Fibroblast of the conjunctiva (primary cell): ENCODE measurements at places on chromosomes 3 and 15.
A peak's percentile ranks its signal among the peaks of the same experiment; 100 is the strongest.

- no peak for DNase-seq
Measured at GRCh38 chr3:13222891-13223573, 149.8 kb upstream of the IQSEC1 start.

DNA sequence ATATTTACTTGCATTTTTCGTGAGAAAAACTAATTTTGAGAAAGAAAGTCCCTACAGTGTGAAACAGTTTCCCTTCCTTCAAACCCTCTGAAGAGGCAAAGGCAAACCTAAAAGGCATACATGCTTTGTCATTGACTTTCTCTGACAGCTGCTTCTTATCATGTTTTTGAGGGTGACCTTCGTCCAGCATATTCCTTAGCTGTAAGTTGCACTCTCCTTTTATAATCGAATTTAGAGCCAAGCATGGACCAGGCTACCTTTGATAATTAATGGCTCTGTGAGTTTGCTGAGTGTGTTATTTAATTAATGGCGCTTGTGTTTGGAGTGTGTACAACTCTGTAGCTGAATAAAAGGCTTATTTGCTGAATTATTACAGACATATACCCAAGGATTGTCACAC is 684.2 kb upstream of the CFAP20DC start:
- no peak for DNase-seq

DNA sequence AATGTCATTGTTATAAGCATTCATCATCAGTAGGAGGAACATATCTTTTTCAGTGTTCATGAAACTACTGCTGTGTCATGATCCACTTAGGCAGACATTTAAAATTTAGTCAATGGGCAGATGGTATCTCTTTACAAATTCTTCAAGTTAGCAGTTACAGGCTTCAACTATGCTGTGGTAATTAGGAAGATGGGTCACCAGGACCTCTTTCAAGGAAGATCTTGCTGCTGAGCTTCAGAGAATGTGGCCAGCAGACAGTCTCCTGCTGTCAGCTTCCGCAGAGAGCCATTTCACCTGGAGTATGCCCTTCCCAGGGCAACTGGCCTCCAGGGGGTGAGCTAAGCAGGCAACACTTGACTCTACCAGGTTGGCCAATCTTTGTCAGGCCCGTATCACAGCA is 19.4 kb downstream of the IFT57 start:
- DNase-seq, result no peak

DNA sequence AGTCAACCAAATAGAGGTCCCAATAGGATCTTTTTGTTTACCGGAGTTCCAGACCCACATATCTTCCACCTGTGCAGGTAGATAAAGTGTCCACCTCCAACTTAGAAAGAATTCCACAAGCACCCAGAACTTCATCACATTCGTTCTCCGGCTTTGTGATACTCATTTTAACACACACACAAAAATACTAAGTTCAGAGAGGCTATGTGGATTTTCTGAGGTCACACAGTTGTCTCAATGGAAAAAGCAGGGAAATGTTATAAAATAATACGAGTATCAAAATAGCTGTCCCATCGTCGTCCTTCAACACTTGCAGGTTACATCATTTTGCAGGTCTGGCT is 137.5 kb downstream of the TMCO5A start:
- DNase-seq, result no peak

GRCh38 chr15:68214838-68215254 is 9.7 kb upstream of the CALML4 start:
- DNase-seq, result no peak

GRCh38 chr3:177694316-177694715 is 497.0 kb upstream of the TBL1XR1 start:
- peak; percentile 85 for DNase-seq

- DNase-seq, result peak; percentile 42
Measured at GRCh38 chr3:142243134-142243533, 17.7 kb upstream of the GK5 start.

GRCh38 chr3:29764603-29765254 is 483.9 kb downstream of the RBMS3 start:
- peak; percentile 87 for DNase-seq

DNA sequence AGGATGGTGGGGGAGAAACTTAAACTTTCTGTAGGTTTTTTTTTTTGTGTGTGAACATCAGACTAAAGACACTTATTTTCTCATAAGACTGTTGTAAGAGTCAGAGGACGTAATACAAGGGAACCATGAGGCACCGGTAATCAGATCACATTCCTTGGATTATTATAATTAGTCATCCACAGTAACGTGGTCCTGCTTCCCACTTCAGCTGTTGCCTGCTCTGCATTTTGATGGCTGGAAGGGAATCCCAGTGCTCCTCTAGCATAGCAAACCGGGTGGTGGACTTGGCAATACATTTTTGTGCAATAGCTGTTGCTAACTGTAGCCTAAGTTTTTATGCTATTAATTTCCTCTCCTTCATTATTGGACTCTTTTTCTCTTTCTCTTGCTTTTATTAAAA is 294.8 kb downstream of the NR2F2 start:
- DNase-seq, result no peak

- DNase-seq, result no peak
Measured at GRCh38 chr3:184165543-184165942, 9.1 kb upstream of the AP2M1 start.

GRCh38 chr3:194346621-194347020 is 4.5 kb downstream of the CPN2 start:
- no peak for DNase-seq

DNA sequence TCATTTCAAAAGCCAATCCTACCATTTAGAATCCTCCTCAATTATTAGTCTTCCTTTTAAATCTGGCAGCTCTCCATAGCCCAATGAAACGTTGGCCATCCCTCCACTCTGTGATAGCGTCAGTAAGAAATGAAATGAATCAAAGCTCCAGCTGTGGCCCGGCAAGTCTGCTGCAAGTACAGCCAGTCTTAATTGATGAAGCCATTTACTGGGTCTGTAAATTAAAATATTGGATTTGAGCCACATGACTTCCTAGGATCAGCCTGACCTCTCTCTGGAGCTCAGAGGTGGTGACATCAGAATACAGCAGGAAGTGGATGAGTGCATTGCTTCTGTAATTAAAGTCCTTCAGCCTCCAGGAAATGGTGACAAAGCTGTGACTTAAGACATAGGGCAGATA is 347.0 kb upstream of the LMCD1 start:
- DNase-seq, result no peak

GRCh38 chr3:8752832-8753231 is 16.6 kb downstream of the OXTR start:
- no peak for DNase-seq

GRCh38 chr3:51371943-51372557 is 13.0 kb upstream of the MANF start:
- DNase-seq, result peak; percentile 71

DNA sequence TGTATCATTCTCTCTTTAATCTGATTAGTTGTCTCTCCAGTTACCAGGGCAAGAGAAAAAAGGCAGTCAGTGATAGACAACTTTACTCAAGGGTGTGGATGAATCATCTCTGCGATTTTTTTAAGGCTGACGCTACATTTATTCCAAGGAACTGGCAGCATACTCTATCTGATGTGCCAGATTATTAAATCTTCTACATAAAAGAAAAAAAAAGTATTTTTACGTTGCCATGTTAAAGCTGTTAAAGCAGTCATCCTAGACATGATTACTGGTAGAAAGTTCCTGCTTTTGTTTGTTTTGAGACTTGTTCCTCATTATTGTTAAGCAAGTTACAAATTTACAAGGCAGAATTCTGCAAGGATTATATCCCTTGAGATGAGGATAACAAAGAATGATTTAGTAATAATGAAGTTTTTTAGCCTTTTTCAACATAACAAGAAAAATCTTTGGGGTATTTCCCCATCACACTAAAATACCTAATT is 121.7 kb downstream of the CBLB start:
- peak; percentile 69 for DNase-seq

DNA sequence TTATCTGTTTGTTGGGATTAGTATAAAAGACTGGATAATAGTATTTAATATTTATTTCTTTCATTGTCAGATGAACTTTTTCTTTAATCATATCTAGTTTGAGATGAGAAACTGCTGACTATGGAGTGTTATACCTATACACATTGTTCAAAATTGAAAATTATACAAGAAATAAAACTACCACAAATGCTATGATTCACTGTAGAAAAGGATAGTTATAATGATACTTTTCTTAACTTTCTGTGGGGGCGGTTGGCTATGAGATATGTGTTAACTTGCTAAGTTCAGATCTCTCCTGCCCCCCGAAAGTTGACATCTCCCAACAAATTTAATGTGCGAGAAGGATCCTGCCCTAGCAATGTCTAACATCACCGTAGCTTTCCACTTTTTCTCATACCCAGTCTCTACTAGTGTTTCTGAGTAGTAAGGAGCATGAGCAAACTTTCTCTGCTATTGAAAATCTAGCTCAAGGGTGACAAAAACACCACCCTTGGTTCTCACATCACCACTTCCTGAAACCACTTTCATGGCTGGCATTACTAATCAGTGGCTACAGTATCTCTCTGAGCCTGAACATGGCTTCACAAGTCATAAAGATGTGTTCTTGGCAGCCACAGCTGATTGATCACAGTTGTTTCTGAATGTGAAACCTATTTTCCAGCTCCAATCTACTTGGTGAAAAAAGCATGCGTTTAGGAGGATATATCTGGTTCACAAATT is 15.8 kb upstream of the SAMMSON start:
- DNase-seq, result no peak

- no peak for DNase-seq
Measured at GRCh38 chr3:49567406-49567805, 13.1 kb downstream of the BSN start.

GRCh38 chr3:52085681-52086282 is 29.4 kb upstream of the DUSP7 start:
- no peak for DNase-seq

- DNase-seq, result no peak
Measured at GRCh38 chr15:69848551-69849231, 249.0 kb downstream of the TLE3 start.

DNA sequence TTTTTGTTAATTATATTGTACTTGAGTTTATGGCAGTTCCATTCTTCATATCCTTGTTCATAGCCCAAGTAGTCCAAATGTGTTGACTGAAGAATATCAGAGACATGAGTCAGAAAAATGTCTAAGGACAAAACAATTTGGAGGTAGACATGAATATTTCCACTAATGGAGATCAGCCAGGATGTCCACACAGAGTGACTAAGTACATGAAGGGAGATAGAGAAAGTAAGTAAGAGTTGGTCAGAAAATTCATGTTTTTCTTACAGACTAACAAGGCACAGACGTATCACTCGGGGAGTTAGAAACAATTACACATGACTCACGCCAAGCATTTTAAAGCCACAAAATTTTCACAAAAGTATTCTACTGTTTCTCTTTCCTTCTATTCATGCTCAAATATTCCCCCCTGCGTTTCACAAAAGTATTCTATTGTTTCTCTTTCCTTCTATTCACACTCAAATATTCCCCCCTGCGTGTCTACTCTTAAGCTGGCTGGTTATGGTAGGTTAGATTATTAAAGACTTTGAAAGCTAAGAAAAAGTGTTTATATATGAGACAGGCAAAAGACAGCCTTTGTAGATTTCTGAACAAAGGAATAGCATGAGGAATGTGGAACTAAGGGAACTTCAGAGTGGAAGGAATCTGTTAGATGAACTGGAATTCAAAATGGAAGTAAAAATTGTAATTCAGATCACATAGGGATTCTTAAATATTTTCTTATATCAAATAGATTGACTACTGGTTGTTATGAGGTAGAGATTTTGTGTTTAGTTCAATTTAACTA is 648.7 kb upstream of the CCDC54 start:
- peak; percentile 87 for DNase-seq

DNA sequence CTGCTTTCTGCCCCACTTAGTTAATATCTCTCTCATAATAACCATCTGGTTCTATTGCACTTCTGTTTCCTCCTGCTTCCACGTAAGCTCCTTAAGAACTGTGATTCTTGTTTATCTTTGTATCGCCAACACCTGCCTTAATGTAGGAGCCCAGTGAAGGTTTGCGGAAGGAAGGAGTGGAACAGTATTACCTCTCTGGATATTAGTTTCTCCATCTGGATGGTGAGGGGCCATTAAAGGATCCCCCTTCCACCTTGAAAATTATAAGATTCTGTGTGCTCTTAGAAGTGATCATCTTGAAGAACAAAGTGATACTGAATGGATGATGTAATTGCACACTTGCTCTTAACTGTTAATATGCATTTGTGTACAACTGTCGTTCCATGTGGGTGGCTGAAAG is 2.2 kb downstream of the CHRNA5 start:
- no peak for DNase-seq

GRCh38 chr15:75359537-75360250 is 8.7 kb downstream of the MAN2C1 start:
- DNase-seq, result no peak

GRCh38 chr15:71242292-71242691 is 127.0 kb downstream of the THSD4 start:
- no peak for DNase-seq

- no peak for DNase-seq
Measured at GRCh38 chr3:50633230-50633790, 16.4 kb downstream of the MAPKAPK3 start.

- DNase-seq, result no peak
Measured at GRCh38 chr3:31620656-31621055, 87.9 kb downstream of the STT3B start.
